ENCODE measurements at places on chromosomes 1 and 21. TPM values are rescaled to one million over a fixed set of nuclear protein-coding genes. Genes with fewer than 3 reads are reported as not detected.

EPHB2 gene
- 93.6 TPM for total RNA-seq

LHX8 gene
- total RNA-seq: not detected

FCGR2B gene
- not detected for total RNA-seq

LYPD8 gene
- not detected for total RNA-seq

CLEC20A gene
- not detected for total RNA-seq

- DNase-seq: no peak
Measured at GRCh38 chr1:218705391-218705790, 360.3 kb downstream of the TGFB2 start.

DNA sequence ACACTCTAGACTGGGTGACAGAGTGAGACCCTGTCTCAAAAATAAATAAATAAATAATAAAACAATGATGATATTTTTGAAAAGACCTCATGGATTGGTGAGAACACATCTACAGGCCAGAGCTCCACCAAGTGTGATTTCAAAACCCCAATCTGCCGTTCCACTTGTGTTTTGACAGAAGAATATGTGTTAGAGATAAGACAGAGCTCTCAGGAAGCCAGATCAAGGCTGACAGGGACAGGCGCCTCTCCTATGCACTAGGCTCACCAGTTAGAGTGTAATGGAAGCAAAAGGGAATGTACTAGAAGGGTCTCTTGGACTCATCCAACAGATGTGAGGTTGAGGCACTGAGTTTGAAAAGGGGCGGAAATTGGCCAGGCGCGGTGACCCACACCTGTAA lies 110.7 kb upstream of the ERRFI1 start:
- no peak for DNase-seq

- DNase-seq: no peak
Measured at GRCh38 chr1:224922404-224923164, 6.9 kb upstream of the DNAH14 start.

- DNase-seq: no peak
Measured at GRCh38 chr1:161915978-161916377, 107.7 kb downstream of the OLFML2B start.

DNA sequence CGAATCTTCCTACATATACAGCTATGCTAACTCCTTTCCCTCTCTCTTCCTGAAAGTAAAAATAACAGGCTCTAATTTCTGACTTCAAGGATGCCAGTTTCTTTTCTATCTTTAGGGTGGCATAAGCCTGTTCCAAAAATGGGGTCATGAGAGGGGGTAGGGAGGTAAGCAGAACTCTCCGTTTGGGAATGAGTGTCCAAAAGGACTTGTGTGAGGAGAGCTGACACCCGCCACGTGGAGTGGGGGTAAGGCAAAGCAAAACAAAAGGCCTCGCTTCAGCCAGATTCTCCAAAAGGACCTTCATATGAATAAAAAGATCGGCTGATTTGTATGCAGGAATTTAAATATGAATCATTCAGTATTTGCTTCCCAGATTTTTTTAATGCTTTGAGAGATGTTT lies 28.6 kb downstream of the PLPPR4 start:
- DNase-seq: no peak
